ENCODE measurements at places on chromosomes 1 and 21.

DNA sequence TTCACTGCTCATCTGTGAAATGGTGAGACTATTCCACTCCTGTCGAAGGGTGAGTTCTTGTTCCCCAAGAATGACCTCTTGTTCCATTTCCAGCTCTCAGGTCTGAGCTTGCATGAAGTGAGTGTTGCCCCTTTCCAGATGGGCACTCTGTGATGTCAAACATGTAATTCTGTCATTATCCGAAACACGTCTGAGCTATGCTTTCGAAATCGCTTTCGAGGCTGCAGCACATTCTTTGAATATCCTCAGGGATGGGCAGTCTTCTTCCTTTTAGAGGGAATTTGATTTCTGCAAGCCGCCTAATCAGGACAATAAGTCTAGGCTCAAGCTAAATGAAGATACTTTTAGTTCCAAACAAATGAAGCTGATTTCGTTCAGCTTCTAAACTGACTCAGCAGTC lies 15.1 kb downstream of the NFASC start:
- DNase-seq, result peak; percentile 22

DNA sequence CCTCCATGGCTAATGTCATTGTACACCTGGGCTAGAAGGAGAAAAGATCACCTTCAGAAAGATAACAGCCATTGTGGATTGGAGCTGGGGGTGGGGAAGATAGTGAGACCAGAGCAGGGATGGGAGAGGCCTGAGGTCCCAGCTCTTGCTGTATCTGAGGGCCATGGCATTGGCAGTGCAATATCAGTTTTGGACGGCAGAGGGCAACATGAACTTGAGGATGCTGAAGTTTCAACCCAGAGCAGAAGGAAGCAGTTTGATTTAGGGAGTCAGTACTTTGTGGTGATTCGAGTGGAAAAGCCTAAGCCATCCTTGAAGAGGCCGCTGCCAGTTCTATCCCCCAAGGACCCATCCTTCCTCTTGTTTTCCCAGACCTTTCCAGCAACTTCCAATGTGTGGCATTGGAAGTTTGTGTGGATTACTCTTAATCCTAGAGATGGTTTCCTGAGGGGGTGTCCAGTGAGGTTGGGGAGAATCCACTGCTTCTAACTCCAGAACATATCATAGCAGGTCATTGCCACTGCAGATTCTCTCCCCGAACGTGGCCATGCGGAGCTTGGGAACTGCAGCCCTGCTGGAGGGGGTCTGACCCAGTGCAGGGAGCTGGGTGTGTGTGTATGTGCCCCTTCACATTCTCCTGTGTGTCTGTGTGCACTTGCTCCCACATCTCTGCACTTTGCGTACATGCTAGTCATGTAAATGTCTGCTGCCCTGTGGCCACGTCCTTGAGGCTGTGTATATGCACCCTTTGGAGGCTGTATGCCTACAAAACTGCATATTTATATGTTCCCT lies 24.1 kb downstream of the SLC26A9 start:
- DNase-seq, result peak; percentile 84

GRCh38 chr21:22468893-22469292 lies 1470.7 kb downstream of the NCAM2 start:
- no peak for DNase-seq

DNA sequence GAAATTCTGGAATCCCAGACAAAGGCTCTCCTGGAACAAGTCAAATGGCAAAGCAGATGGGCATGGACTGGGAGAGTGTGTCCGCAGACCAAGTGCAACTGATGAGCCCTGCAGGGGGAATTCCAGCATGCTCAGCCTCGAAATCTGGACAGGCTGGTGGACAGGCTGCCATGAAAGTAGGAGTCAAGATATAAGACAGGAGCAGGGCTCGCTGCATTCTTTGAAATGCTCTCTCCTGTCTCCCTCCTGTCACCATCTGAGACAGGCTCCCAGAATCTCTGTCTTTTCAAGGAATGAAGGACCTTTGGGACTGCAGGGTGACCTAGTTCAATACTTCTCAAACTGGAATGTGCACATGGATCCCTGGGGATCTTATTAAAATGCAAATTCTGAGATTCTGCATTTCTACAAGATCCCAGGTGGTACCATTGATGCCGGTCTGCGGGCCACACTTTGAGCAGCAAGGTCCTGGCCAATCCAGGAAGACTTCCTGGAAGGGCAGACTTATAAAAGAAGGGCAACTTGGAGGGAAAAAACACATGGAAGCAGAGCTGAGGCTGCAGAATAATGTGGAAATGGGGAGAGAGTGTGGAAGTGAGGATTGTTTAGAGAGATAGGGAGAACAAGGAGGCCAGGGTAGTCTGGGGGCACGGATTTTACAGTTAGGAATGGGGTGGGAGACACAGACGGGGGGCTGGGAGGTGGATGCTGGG lies 29.8 kb downstream of the TNNT2 start:
- no peak for DNase-seq

DNA sequence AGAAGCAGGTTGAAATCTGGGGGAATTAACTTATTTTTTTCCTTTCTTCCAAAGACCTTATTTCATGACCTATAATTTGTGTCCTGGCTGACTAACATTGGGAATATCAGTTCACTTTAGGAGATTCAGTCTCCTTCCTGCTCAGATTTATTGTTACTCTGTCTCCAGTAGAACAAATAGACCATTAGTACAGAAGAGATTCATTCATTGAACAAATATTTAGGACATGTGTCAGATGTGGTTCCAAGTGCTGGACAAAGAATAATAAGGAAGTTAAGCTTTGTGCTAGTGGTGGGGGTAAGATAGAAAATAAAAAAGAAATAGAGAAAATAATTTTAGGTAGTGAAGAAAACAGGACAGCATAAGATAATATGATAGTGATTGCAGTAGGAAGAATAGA lies 20.3 kb downstream of the ZMYM4 start:
- DNase-seq, result peak; percentile 54

GRCh38 chr1:23727362-23727811 lies 15.9 kb upstream of the ELOA start:
- no peak for DNase-seq

GRCh38 chr1:35569936-35570335 lies 3.2 kb upstream of the TFAP2E start:
- DNase-seq, result no peak

DNA sequence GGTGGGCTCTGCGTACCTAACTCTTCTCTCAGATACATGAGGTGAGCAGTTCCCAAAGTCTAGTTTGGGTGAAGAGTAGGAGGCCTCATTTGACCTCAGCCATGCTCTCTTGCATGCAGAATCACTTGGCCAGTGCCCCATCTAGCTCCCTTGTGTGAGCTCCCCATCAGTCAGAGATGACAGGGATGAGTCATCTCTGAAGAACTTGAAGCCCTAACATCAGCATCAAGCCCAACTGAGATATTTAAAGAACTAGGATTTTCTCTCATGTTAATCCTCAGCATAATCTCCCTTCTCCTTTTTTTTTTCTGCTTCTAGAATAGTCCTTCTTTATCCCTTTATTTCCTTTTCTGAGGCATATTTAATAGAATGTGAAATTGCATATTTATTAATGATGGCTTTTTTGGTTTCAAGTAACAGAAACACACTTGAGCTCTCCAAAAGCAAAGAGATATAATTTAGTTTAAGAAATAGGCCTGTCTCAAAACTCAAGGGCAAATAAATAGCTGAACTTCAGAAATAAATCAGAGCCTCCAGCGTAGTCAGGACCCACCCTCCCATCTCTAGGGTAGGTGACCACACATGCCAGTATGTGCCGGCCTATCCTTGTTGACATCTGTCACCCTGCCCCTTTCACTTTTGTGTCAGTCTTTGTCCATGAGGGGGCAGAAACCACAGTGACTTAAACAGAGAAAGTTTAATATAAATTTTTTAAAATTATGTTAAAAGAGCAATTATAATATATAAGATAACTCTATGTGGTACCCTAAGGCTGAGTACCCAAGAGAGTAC lies 112.3 kb downstream of the TSEN15 start:
- DNase-seq, result peak; percentile 91

DNA sequence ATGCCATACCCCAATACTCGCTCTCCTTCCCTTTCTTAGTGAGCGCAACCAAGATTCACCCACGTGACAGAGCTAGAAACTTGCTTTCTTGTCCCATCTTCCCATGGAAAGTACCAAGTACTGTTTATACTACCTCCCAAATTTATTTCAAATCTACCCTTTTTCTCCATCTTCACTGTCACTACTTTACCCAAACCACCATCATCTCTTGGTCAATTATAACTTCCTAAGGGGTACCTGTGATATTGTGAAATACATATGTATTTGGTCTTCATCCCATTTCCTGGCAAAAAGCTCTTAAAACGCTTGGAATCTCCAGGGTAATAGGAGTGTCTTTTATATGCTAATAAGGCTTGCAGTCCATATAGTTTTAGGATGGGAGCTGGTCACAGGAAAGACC lies 8.2 kb downstream of the DRAM2 start:
- DNase-seq, result no peak

DNA sequence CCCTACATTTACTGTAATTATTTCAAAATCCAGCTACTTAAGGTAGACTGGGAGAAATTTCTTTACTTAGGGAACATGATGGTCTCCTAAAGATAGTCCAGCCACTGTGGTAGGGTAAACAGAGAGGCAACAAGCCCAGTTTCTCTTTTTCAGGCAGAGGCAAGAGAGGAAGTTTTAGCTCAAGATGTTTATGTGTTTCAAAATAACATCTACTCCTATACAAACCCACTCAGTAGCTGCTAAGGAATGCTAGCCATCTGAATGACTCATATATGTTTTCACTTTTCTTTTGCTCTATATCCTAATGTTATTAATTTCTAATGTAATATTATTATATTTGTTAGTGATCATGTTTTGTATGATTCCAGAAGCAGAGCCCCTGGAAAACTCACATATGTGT lies 856.6 kb downstream of the PLA2G4A start:
- DNase-seq, result peak; percentile 50

GRCh38 chr1:28877132-28877781 lies 37.1 kb upstream of the EPB41 start:
- DNase-seq, result peak; percentile 68

DNA sequence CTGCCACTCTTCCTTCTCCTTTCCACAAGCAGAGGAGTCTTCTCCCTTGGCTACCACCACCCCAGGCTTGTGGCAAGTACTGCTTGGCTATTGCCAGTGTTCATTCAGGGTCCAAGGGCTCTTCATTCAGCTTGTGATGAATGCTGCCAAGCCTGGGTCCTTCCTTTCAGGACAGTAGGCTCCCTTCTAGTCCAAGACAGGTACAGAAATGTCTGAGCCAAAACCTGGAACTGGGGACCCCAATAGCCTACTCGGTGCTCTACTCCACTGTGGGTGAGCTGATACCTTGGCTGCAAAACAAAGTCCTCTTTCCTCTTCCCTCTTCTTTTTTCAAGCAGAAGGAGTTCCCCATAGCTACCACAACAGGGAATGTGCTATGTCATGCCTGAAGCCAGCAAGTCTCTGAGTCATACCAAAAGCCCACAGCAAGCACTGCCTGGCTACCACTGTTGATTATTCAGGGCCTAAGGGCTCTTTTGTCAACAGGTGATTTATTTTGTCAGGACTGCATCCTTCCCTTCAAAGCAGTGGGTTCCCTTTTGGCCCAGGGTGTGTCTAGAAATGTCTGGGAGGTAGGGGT lies 268.9 kb downstream of the HHAT start:
- DNase-seq, result peak; percentile 96

DNA sequence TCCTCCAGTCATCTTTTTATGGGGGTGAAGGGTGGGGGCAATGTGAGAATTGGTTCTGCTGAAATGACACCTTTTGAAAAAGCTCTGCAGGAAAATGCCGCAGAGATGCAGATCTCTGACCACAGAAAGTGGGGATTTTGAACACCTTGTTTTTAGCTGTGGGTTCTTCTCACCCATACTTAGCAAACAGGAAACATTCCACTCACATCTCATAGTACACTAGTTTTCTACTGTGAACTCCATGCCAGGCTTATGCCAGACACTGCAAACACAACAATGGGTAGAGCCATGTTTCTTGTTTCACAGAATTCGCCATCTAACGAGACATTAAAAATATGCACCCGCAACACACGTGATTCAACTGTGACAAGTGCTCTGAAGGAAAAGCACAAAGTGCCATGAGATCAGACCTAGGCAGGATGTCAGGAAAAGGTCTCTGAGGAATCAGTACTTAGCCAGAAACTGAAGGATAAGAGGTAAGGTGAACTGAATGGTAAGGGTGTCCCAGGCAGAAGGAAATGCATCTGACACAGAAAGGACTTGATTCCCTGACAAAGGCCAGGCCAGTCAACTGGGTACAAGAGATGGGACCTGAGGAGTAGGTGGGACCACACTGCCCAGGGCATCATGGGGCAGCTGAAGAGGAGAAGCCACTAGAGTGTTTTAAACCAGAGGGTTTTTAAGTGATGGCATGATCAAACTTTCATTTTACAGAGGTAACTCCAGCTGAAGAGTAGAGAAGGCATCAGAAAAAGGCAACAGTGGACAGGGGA lies 83.8 kb upstream of the JAK1 start:
- no peak for DNase-seq

DNA sequence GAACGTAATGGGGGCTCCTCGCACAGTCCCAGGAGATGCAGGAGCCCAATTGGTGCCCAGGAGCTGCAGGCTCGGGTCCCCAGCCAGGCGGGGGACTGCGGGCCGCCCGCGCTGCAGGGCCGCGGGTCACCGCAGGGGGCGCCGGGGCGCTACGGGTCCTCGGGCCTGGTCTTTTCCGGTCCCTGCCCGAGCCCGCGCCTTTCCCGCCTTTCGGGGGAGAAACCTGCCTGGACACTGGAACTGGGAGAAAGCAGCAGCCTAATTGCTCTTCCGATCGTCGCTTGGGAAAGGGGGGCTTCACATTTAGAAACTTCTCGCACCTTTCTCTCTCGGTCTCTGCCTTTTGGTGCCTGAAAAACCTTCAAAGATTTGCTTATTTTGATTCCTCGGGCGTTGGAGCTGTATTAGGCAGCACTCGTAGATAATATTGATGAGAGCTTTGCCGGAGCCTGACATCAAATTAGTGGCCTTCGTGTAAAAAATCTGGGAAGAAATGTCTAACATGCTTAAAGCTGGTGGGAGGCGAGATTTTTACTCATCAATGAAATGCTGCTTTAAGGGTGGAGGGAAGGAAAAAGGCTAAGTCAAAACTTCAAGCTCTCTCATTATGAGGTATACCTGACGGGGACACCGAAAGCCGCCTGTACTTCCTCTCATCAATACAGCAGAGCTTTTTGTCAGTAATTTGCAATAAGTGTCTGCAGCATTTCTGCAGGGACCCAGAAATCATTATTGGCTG lies 12.6 kb upstream of the BARHL2 start:
- DNase-seq, result no peak

- DNase-seq, result no peak
Measured at GRCh38 chr1:10614377-10615225, 139.9 kb downstream of the PEX14 start.

- DNase-seq, result no peak
Measured at GRCh38 chr1:14696761-14697160, 98.3 kb downstream of the KAZN start.

GRCh38 chr1:183173828-183174227 lies 12.2 kb upstream of the LAMC2 start:
- no peak for DNase-seq

GRCh38 chr1:157097692-157098091 lies 1.9 kb downstream of the ETV3L start:
- DNase-seq, result no peak

- DNase-seq, result no peak
Measured at GRCh38 chr1:214044438-214045214, 56.9 kb downstream of the PROX1 start.

GRCh38 chr1:155277902-155278688 lies 832 bp downstream of the HCN3 start:
- peak; percentile 36 for DNase-seq
